Lung microvascular endothelial cell (primary cell): ENCODE measurements at places on chromosomes 6 and 20.

- no peak for DNase-seq
Measured at GRCh38 chr6:75090576-75090975, 115.3 kb downstream of the COL12A1 start.

- DNase-seq: peak; percentile 49
Measured at GRCh38 chr6:35368038-35368887, 25.9 kb downstream of the PPARD start.

- DNase-seq: peak; percentile 90
Measured at GRCh38 chr6:148398244-148398643, 55.6 kb downstream of the SASH1 start.

DNA sequence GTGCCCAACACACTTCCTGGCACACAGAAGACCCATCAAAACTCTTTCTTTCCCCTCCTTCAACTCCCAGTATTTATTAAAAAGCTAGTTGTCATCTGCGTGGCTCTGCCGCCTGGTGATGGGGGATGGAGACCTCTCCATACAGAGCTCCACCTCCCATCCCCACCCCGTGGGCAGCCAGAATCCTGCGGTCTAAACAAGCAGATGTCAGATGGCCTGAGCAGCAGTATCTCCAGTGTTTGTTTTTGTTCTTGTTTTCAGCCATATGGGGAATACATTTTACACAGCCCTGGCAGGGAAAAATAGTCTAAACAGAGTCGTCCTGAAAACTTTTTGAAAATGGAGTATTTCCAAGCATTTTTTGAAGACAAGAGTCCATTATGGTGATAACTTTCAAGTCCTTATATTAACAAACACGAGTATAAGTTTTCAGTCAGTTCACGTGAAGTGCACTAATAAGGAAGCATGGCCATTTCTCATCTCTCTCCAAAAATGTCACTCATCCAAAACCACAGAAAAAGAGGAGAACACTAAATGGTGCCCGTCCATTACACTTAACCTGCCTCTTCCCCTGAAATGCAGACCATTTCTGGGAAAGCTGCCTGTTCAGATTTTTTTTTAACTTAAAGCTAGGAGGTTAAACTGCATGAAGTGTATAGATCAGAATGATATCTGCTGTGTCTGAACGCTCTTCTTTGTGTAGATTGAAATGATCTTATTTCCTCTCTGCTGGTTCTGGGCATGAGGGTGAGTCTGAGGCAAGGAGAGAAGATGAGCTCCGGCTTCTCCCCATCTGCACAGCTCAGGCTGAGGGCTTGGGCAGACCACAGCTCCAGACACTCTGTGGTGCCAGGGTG, 91.0 kb downstream of the TCP11 start:
- DNase-seq: no peak

GRCh38 chr6:24089736-24090135, 36.3 kb upstream of the NRSN1 start:
- no peak for DNase-seq

- no peak for DNase-seq
Measured at GRCh38 chr6:167573461-167574215, 248.8 kb downstream of the TTLL2 start.

DNA sequence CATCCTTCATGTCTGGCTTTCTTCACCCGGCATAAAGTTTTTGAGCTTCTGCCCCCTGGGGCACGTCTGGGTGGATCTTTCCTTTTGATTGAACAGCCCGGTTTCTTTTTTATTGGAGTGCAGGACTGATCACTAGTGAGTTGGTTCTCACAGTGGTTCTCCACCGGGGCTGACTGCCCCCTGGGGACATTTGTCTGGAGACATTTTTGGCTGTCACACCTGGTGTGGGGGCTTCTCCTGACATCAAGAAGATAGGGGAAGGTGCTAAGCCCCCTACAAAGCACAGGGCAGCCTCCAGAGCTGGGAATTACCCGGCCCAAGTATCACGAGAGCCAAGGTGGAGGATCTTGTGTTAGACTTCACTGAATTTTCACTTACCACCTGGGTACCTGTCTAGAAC, 25.7 kb upstream of the IRF4 start:
- DNase-seq: no peak

- no peak for DNase-seq
Measured at GRCh38 chr20:20448881-20449280, 81.0 kb downstream of the INSM1 start.

- no peak for DNase-seq
Measured at GRCh38 chr20:55009066-55009465, 533.7 kb downstream of the DOK5 start.

DNA sequence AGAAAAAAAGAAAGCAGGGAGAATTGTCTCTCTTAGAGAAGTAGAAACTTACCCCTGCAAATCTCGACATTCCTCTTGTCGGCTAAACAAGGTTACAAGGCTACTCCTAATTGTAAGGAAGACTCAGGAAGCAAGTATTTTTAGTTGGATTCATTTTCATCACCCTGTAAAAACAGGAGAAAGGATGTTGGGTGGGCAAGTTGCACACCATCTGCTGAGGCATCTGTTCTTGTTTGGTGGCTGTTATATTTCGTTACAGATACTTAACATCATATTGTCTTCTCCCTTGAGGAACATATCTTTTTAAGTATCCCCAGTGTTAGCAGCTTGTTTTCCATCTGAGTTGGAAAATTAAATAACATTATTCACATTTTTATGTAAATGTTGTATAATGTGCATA, 187.5 kb downstream of the PLCB4 start:
- DNase-seq: no peak

- DNase-seq: no peak
Measured at GRCh38 chr6:17212546-17213371, 68.4 kb upstream of the RBM24 start.

GRCh38 chr6:161452241-161452640, 178.4 kb upstream of the AGPAT4 start:
- DNase-seq: no peak

DNA sequence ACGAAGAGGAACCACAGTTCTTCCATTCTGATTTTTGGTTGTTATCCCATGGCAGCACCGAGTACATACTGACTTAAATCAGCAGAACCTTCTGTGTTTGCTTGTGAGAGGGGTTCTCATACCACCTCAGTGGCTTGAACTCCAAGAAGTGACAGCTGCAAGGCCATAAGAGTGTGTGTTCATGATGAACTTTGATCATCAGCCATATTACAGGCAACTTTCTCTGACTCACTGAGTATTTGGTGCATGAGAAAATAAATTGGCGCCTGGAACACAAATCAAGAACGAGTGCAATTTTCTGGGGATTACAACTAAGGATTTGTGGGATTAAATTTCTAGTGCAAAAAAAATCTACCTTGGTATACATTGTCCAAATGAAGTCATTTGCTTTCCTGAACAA, 68.9 kb downstream of the CYP39A1 start:
- DNase-seq: no peak

GRCh38 chr6:71745525-71745924, 140.8 kb upstream of the RIMS1 start:
- DNase-seq: no peak

- no peak for DNase-seq
Measured at GRCh38 chr6:6039946-6040509, 33.3 kb upstream of the NRN1 start.

DNA sequence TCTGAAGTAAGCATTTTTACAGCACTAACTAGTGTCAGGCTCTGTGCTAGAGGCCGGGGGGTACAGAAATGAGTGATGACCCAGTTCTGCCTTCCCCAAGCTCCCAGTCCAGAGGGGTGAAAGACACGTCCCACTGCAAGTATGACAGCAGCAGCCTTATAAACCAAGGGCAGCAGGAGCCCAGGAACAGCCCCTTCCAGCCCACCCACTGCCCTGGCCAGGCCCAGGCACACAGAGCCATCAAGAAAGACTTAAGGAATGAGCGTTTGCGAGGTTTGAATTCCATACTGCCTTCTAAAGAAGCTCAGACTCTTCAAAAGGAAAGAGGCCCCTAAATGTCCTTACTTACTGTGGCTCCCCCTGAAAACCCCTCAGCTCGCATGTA, 10.0 kb downstream of the TRERF1 start:
- DNase-seq: no peak

GRCh38 chr6:7528565-7528964, 12.9 kb upstream of the DSP start:
- DNase-seq: no peak

DNA sequence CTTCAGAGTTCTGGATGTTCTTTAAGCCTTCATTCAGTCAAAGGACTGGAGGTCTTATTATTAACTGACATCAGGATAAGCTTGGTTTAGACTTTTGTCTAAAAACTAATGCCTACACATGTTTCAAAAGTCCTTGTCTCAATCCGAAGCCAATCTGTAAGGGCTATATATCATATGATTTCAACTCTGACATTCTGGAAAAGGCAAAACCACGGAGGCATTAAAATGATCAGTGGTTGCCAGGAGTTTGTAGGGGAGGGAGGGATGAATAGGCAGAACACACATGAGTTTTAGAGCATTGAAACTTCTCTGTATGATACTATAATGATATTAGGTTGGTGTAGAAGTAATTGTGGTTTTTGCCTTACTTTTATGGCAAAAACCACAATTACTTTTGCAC, 1285.8 kb upstream of the CITED2 start:
- no peak for DNase-seq
